Right atrium auricular region (tissue), 2 donors: ENCODE measurements at places on chromosomes 2 and 18. TPM values are rescaled to one million over a fixed set of nuclear protein-coding genes. Genes with fewer than 3 reads are reported as not detected.

GRCh38 chr2:203811491-203812221 lies 55.9 kb upstream of the CTLA4 start:
- H3K27ac ChIP-seq: peak overlapping the region; percentile 35
- no peaks in the 10 kb centered on the region for H3K36me3 ChIP-seq
- no peaks in the 10 kb centered on the region for H3K27me3 ChIP-seq

GRCh38 chr2:105574796-105575344 lies 169.8 kb upstream of the NCK2 start:
- no peaks in the 10 kb centered on the region for H3K27me3 ChIP-seq
- no peaks in the 10 kb centered on the region for H3K36me3 ChIP-seq
- H3K4me1 ChIP-seq: no peaks in the 10 kb centered on the region
- no peak overlapping the region for H3K4me3 ChIP-seq

DNA sequence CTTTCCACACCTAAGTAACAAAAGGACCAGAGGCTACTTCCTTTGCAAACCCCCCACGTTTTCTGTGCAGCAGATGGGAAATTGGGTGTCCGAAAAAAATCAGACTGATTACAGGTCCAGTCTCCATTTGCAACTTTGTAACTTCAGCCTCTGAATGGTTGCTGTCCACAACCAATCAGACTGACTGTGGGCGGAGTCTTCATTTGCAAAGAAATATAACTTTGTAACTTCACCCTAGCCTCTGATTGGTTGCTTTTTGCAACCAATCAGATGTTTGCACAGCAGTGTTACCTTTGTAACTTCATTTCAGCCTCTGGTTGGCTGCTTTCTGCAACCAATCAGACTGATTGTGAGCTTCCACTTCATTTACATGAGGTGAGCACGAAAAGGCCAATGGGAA lies 27.8 kb upstream of the CACNB4 start:
- no peak overlapping the region for H3K27ac ChIP-seq
- no peaks in the 10 kb centered on the region for H3K4me1 ChIP-seq
- no peak for DNase-seq
- H3K27me3 ChIP-seq: no peaks in the 10 kb centered on the region

The CD302 gene
- total RNA-seq: 28.7 TPM

The XDH gene
- total RNA-seq: not detected
